ENCODE measurements at places on chromosomes 2 and 18. TPM values are rescaled to one million over a fixed set of nuclear protein-coding genes. Genes with fewer than 3 reads are reported as not detected.

ALK gene
- polyA plus RNA-seq, result not detected

NTSR2 gene
- not detected for polyA plus RNA-seq

GRCh38 chr2:230932556-230933511 is 7.8 kb upstream of the GPR55 start:
- peak; percentile 70 for DNase-seq

- no peak for DNase-seq
These were observed 113.4 kb upstream of the CCDC68 start for GRCh38 chr18:55072698-55073097.

DNA sequence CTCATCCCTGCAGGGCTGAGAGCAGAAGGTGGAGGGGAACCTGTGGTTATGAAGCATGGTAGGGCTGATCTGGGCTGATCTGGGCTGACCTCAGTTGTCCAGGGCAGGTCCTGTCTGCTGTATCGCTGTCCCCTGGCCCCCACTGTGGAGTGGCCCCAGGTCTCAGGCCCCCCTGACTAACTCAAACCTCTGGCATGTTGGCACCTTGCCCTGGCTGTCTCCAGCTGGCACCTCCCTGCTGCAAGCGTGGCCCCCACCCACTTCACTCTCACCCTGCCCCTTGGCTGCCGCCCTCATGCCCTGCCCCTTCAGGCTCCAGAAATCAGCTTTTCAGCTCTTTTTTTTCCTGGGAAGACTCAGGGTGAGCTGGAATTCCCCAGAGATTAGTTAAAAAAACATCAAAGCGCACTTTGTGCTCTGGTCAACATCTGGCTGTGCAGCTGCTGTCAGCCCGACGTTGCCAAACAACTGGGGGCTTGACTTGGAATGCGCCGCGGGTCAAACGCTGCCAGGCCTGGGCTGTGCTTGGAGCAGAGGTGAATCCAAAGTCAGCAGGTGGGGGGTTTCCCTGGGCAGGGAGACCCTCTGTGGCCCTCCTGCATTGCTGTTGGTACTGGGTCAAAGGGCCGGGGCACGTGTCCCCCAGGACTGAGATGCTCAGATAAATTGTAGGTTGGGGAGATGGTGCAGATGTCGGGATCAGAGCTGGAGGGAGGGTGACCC is 173.8 kb upstream of the HDAC4 start:
- DNase-seq, result peak; percentile 37

Data from aorta (tissue), 5 donors.